Testis (tissue), 5 donors: ENCODE measurements at places on chromosomes 7 and 10. TPM values are rescaled to one million over a fixed set of nuclear protein-coding genes. Genes with fewer than 3 reads are reported as not detected.

DNA sequence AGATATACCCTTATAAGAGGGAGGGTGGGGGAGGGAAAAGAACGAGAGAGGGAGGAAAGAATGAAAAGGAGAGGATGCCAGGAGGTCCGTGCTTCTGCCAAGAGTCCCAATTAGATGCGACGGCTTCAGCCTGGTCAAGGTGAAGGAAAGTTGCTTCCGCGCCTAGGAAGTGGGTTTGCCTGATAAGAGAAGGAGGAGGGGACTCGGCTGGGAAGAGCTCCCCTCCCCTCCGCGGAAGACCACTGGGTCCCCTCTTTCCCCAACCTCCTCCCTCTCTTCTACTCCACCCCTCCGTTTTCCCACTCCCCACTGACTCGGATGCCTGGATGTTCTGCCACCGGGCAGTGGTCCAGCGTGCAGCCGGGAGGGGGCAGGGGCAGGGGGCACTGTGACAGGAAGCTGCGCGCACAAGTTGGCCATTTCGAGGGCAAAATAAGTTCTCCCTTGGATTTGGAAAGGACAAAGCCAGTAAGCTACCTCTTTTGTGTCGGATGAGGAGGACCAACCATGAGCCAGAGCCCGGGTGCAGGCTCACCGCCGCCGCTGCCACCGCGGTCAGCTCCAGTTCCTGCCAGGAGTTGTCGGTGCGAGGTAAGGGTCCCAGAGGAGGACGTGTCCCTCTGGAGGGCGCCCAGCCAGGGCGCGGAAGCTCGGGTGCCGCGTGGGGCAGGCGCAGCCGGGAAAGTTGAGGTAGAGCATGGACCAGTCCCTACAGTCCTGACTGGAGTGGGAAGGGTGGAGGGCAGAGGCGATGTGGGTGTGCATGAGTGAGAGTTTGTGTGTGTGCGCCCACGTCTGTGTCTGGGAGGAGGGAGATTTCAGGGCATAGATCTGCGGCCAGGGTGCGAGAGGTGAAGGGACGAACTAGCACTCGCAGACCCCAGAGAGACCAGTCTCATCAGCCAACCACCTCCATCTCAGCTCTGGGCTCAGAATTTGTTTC is 844 bp downstream of the GRM3 start:
- no peak overlapping the region for H3K27ac ChIP-seq
- DNase-seq, result no peak
- peak overlapping the region; percentile 21 for H3K4me3 ChIP-seq
- peaks cover 5% of the 10 kb centered on the region for H3K4me1 ChIP-seq

DNA sequence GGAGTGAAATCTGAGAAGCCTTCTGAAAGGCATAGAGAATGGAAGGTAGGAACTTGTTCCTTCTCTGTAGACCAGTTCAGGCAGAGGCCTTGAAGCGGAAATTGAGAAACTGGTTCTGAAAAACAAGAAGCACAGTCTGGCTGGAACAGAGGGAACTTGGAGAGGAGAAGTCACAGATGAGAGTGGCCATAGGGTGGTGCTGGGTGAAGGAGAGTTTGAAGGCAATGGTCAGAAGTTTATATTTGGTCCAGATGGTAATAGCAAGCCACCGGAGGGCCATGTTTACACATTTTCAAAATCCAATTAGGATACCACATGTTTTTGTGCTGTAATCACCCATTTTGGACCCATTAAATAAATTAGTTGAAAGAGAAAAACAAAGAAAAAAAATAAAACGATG is 692.5 kb downstream of the INHBA start:
- H3K36me3 ChIP-seq, result no peaks in the 10 kb centered on the region
- no peak overlapping the region for H3K4me3 ChIP-seq
- H3K27me3 ChIP-seq, result no peaks in the 10 kb centered on the region
- no peak for DNase-seq

- H3K4me1 ChIP-seq, result peaks cover 11% of the 10 kb centered on the region
- no peaks in the 10 kb centered on the region for H3K27me3 ChIP-seq
- H3K27ac ChIP-seq, result no peak overlapping the region
- no peak overlapping the region for H3K4me3 ChIP-seq
Observed at GRCh38 chr7:55245271-55245723, 119.8 kb upstream of the LANCL2 start.

SMO gene
- 17.7 TPM for total RNA-seq

DNA sequence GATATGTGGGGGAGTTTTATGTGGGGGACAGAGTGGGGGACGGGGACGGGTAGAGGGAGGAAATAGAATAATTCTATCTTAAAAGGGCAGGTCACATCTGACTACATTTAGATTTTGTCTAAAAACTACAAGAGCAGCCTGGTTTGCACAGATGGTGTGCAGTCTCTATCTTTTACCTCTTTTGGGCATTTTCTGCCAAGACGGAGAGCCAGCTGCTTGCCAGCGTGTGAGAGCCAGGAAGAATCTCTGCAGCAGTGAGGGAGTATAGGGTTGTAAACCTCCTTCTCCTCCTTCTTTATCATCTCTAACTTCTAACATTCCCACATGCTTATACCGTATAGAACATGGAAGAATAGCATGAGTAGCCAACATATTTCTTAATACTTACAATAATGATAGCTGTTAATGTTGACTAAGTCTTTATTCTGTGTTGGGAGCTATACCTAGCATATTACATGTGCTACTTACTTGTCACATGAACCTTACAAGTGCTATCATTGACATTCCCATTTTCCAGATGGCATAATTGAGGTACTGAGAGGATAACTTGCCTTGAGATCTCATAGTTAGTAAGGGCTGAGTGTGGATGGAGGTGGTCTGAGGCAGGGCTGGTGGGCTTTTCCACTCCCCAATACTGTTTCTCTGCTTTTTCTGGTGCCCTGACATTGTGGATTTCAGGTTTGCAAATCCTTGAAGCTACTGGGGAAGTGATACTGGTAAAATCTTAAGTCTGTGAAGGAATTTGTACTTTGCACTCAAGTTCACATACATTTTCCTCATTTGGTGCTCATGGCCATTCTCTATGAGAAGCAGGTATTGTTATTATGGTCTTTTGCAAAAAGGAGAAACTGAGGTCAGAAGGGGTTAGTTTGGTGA is 1.1 kb downstream of the ENTPD1 start:
- peak overlapping the region; percentile 87 for H3K27ac ChIP-seq
- no peaks in the 10 kb centered on the region for H3K27me3 ChIP-seq
- no peaks in the 10 kb centered on the region for H3K36me3 ChIP-seq
- DNase-seq, result no peak
- no peak overlapping the region for H3K4me3 ChIP-seq

GRCh38 chr10:58266826-58267712 is 625 bp downstream of the IPMK start:
- H3K27me3 ChIP-seq, result no peaks in the 10 kb centered on the region
- DNase-seq, result peak; percentile 46
- H3K4me3 ChIP-seq, result peak overlapping the region; percentile 92
- H3K36me3 ChIP-seq, result no peaks in the 10 kb centered on the region
- peak overlapping the region; percentile 87 for H3K27ac ChIP-seq
- H3K4me1 ChIP-seq, result peaks cover 8% of the 10 kb centered on the region

DNA sequence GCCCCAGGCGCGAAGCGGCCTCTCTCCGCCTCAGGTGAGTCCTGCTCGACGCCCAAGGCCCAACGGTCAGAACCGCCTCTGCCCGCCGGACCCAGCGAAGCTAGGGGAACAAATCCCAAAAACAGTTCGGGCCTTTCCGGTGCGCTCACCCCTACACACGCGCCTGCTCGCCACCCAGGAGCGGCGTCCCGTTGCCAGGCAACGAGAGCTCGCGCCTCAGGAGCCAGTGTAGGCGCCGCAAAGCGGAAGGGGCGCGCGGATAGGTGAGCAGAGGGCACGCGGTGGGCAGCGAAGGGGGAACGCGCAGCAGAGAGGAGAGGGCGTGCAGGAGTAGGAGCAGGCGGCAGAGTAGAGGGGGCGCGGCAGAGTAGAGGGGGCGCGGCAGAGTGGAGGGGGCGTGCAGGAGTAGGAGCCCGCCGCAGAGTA is at the start of the genes DYDC1 and DYDC2:
TSS of gene DYDC1 (minus strand) at position 193 of the 426 bp plus-strand sequence. CDS start 4,154 bp downstream, outside the sequence.
TSS of gene DYDC2 (plus strand) at position 219 of the 426 bp plus-strand sequence. CDS start 5,663 bp downstream, outside the sequence.
- H3K27ac ChIP-seq, result no peak within 1 kb of the TSS
- peak within 1 kb of the TSS; percentile 48 for H3K4me3 ChIP-seq
- peak; percentile 80 for DNase-seq

KCNH2 gene
- total RNA-seq, result 230 TPM

DNA sequence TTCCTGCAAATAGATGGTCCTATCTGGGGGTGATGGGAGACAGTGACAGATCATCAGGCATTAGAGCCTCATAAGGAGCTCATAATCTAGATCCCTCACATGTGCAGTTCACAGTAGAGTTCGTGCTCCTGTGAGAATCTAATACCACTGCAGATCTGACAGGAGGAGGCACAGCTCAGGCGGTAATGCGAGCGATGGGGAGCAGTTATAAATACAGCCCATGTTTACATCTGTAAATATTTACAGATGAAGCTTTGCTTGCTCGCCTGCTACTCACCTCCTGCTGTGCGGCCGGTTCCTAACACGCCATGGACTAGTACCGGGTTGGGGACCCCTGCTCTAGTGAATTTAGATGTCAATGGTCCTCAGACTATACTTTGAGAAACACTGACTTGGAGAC is 17.0 kb upstream of the CDCA7L start:
- no peaks in the 10 kb centered on the region for H3K27me3 ChIP-seq
- H3K4me3 ChIP-seq, result no peak overlapping the region
- DNase-seq, result no peak
- no peaks in the 10 kb centered on the region for H3K36me3 ChIP-seq
- H3K4me1 ChIP-seq, result no peaks in the 10 kb centered on the region

- H3K36me3 ChIP-seq, result no peaks in the 10 kb centered on the region
- H3K4me3 ChIP-seq, result no peak overlapping the region
Observed at GRCh38 chr7:100545360-100546128, 6.5 kb downstream of the AGFG2 start.

DNA sequence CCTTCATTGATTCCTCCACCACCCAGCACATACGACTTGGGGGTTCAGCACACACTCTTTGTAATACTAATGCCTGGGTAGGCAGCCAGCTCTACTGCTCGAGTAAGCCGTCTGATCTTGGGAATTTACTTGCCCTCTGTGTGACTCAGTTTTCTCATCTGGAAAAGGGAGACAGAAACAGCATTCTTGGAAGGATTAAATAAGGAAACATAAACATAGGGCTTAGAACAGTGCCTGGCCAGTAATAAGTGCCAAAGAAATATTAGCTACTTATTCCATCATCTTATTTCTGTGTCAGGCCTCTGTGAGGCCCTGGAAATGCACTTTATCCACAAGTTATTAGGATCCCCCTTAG is 130.1 kb downstream of the TNS3 start:
- H3K4me3 ChIP-seq, result no peak overlapping the region
- H3K27ac ChIP-seq, result peak overlapping the region; percentile 68
- DNase-seq, result no peak
- H3K36me3 ChIP-seq, result no peaks in the 10 kb centered on the region
- no peaks in the 10 kb centered on the region for H3K27me3 ChIP-seq

DNA sequence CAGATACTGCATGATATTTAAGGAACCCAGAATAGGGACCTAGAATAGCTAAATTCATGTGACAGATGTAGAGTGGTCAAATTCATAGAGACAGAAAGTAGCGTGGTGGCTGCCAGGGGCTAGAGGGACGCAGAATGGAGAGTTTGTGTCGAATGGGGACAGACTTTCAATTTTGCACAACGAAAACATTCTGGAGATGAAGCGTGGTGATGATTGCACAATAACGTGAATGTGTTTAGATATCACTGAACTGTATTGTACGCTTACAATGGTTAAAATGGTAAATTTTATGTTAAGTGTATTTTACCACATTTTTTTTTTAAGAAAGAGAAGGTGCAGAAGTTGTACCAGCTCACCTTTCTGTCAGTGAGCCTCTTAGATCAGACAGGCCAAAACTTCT is 137.8 kb upstream of the TNS3 start:
- H3K4me3 ChIP-seq, result no peak overlapping the region
- H3K4me1 ChIP-seq, result peaks cover 15% of the 10 kb centered on the region
- no peaks in the 10 kb centered on the region for H3K36me3 ChIP-seq
- no peak overlapping the region for H3K27ac ChIP-seq

DNA sequence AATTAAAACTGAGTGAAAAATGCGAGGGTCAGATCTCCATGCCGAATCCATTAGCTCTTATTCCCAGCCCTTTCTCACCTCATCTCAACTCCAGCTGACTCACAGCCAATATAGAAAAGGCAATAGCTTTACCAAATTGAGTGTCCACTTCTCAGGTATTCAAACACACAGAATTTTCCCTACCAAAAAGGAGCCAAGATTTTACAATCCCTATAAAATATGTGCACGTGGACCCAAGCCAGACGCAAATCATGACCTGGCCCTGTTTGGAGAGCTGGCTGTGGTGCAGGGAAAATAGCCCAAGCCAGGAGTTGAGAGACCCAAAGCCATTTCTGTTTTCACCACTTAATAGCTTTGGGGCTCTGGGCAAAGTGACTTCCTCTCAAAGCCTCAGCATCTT is 379.7 kb upstream of the AUTS2 start:
- H3K4me1 ChIP-seq, result no peaks in the 10 kb centered on the region
- DNase-seq, result no peak
- H3K27me3 ChIP-seq, result no peaks in the 10 kb centered on the region
- H3K4me3 ChIP-seq, result no peak overlapping the region
- no peaks in the 10 kb centered on the region for H3K36me3 ChIP-seq

- H3K4me3 ChIP-seq, result peak overlapping the region; percentile 84
- peaks cover 22% of the 10 kb centered on the region for H3K4me1 ChIP-seq
- no peaks in the 10 kb centered on the region for H3K27me3 ChIP-seq
- peak; percentile 65 for DNase-seq
- H3K27ac ChIP-seq, result peak overlapping the region; percentile 96
Observed at GRCh38 chr7:20331910-20332813, 1.5 kb downstream of the ITGB8 start.

FRMPD2 gene
- 6.4 TPM for total RNA-seq

DNA sequence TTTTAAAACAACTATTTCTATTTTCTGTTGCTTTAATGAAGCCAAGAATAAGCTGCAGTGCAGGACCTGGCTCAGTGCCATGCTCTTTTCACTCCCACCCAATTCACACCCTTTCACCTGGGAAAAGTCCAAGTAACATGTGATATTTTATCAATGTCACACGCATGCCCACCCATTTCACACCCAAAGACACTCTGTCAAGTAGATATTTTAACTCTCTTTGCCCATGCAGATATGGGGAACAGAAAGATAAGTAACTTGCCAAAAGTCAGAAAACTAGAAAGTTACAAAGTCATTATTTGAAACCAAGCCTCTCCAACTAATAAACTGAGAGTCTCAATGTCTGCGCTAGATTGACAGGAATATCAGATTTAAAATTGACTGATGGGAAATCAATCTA is 706.7 kb upstream of the PHF14 start:
- H3K27me3 ChIP-seq, result no peaks in the 10 kb centered on the region
- no peak overlapping the region for H3K4me3 ChIP-seq
- H3K27ac ChIP-seq, result no peak overlapping the region
- no peaks in the 10 kb centered on the region for H3K36me3 ChIP-seq

CTTNBP2 gene
- 4.3 TPM for total RNA-seq
